ENCODE measurements at places on chromosomes 7 and 10.

DNA sequence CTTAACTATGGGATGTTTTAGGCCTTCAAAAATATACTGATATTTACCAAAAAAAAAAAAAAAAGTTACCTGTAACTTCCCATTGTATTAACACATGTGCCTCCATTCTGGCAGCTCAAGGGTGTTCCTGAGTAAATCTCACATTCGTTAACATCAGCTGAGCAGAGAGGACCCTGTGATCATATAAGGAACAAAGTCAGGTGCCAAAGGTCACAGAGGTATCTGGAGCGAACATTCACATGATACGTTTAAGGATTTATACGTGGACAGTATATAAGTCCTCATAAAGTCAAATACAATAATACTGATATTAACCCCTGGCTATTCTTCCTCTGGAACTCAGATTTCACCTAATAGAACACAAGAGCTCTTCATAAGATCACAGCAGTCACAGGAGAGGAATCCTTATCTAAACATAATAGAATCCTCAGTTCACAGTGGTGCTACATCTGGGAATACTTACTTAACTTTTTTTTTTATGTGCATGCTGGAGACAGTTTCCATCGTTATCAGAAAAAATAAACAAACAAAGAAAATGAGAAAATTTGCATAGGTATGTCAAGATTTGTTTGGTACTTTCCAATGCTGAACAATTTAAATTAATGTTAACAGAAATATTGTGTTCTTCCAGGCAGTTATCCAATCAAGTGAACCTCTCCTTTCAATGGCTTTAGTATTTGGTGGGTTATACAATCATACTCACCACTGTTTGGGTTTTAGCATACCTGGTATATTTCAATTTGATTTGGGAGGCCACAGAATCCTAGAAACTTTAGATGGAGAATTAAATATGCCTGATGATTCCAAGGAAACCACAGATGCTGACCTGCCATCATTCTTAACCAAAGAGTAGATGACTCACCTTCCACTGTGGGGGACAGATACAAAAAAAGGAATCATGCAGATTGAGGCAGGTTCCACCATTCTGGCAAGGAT is 6.6 kb downstream of the CUBN start:
- DNase-seq = no peak

GRCh38 chr7:101405474-101406067 is 42.9 kb downstream of the COL26A1 start:
- DNase-seq = no peak

DNA sequence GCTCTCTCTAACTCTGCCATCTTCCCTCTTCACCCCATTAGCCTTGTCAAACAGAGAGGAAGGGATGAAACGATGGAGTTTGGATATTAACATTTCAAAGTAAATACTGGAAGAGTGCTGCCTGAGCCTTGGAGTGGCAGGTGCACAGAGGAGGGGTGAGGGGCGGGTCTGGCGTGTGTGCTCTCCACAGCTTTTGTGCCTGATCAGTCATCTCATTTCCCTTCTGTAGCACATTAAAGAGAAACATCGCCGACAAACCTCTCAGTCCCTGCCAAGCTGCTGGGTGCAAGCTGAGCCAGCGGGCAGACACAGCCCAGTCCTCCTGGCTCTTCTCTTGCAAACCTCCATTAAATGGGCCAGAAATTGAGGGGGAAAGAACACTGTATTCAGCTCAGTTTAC is 76.2 kb downstream of the SLIT1 start:
- no peak for DNase-seq

- DNase-seq = no peak
Measured at GRCh38 chr10:17784688-17785087, 24.5 kb upstream of the MRC1 start.

DNA sequence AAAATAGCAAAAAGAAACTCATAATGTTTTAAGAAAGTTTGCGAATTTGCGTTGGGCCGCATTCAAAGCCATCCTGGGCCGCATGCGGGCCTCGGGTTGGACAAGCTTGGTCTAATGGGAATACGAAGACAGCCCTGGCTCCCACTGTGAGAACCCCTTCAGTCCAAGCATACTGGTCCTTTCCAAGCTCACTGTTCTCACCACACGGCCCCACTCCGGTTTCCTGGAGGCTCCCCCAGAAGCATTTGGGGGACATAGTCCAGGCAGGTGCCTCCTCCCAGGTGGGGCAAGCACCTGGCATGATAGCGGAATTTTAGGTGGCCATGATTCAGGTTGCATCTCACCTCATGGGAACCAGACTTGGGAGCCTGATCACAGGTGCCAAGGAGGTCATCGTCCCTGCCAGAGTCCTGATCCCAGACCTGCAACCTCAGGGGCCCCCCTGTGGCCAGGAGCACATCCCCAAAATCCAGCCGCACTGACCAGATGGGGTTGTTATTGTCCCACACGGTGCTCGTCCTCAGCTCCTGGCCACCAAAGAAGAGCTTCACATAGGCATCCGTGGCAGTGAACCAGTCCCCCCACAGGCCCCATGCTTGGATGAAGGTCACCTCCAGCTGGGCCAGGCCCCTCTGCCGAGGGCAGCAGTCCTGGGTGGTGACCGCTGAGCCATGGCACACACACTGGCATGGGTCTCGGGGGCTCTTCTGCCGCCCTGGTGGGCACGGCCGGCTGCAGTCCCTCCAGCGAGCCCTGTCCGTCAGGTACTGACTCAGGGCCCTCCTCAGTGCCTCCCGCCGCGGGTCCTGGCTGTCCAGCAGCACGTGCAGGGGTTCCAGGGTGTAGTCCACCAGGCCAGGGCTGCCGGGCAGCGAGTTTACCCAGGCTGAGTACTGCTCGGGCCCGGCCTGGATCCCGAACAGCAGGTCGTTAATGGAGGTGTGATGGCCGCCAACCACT is 4.4 kb downstream of the PRF1 start:
- no peak for DNase-seq

DNA sequence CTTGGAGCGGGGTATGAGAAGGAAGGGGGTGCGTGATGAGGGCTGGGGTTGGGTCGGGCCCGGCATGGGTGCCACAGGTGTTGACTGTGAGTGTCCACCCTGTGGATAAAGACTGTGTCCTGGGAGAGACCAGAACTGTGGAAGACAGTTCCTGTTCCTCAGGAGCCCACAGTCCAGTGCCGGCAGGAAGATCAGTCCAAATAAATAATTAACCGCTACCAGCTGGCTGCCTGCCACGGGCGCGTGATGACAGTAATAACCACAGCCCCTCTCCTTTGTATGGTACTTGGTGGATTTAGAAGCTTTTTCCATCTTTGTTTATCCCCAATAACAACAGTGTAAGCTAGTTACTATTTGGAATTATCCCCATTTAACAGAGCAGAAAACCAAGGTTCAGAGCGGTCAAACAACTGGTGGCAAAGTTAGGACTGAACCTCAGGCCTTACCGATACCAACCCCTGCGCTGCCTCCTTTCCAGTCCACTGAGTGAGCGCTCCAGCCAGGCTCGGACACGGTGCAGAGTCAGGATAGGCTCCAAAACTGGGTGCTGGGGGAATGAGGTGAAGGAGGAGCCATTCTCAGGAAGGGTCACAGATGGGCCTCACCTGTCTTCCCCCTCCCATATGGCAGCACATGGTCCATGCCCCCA is 5.1 kb downstream of the ZMIZ1 start:
- no peak for DNase-seq

DNA sequence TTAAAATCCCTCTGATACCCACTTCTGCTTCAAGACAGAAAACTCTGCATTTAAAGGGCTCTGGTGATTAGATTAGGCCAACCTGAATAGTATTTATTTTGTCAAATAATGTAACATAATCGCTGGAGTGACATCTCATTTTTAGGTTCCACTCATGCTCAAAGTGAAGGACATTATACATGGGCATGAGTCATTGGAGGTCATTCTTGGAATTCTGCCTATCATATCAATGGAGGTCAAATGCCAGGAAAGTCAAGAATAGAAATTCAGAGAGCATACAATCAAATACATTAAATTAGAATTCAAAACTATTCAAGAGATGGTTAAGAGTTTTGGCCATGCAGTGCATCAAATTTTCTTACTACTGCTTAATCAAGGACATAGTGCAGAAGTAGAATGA is 50.8 kb upstream of the PRSS1 start:
- DNase-seq = no peak

DNA sequence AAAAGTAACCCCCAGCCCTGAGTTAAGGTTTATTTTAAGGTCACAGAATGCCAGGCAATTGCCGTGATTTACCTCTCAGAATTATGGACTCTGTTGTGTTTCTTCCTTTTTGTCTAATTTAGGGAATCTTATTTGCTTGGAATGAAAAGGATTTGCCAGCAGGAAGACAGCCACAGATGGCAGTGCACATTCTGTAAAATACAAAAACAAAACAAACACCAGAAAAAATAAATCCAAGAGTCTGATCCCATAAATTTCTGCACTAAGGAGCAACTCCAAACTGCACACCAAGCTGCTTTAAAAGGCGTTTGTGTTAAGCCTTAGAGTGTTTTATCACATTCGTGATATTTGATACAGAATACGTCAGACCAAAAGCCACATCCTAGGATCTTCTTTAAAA is 199.0 kb upstream of the C7orf33 start:
- no peak for DNase-seq

- DNase-seq = no peak
Measured at GRCh38 chr10:78362406-78363022, 328.9 kb downstream of the RPS24 start.

- DNase-seq = no peak
Measured at GRCh38 chr10:15122477-15123030, 25.4 kb downstream of the RPP38 start.

DNA sequence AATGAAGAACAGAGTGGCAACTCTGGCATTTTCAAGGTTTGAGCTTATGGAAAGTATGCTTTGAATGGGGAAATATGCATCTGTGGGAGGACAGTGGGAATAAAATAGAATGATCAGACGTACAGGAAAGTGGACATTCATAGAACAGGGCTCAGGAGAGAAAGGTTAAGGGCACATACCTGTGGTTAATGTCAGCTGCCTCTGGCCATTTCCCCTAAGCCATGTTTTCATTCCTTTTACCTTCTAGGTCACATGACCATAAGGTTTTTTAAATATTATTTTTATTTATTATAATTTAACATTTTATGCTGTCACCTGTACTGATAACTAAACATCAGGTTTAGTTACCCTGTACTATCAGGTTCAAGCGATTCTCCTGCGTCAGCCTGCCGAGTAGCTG is 52.8 kb downstream of the LRRC4 start:
- no peak for DNase-seq

DNA sequence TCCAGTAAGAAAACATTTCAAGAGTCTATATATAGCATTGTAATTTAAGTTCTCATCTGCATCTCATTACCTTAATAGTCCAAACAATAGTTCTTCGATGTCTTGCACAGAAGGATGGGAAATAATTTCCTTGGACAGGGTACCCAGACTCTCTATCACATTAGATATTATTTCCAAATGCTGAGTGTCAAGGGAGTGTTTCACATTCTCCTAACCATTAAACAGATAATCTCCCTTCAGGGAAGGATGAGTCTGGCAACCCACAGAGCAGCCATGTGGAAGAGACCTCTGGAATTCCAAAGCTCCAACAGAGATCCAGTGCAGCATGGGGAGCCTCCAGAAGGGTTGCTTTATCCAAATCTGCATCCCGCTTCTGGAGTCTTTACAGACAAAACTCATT is 89.6 kb downstream of the FZD1 start:
- no peak for DNase-seq

DNA sequence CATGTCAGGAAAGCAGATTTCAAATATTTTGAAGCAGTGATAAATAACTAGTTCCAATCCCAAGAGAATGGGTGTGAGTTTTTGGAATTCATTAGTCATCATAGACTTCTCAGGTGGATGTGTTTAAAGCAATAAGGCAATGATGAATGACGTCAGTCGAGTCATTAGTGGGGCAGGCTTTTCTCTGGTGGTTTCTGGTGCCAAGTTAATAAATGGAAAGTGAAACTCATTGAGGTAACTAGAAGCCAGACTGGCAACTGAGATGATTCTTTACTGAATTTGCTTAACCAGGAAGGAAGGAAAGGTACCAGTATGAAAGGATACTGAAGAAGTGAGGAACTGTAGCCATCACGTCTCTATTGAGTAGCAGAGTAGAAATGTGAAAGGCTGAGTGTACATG is 311.0 kb downstream of the GPAM start:
- no peak for DNase-seq

GRCh38 chr10:35470248-35470924 is 134.1 kb downstream of the CCNY start:
- no peak for DNase-seq

GRCh38 chr7:145732521-145732920 is 384.1 kb upstream of the CNTNAP2 start:
- no peak for DNase-seq

- peak; percentile 70 for DNase-seq
Measured at GRCh38 chr10:71964098-71964742, at the start of gene CHST3. Gene CHST3 (plus strand): TSS chr10:71964395. CDS start chr10:72005843, 41,448 bp downstream.

- peak; percentile 87 for DNase-seq
Measured at GRCh38 chr7:32957326-32958045, at the start of gene FKBP9. Gene FKBP9 (plus strand): TSS chr7:32957440. CDS start chr7:32957574, 134 bp downstream.

DNA sequence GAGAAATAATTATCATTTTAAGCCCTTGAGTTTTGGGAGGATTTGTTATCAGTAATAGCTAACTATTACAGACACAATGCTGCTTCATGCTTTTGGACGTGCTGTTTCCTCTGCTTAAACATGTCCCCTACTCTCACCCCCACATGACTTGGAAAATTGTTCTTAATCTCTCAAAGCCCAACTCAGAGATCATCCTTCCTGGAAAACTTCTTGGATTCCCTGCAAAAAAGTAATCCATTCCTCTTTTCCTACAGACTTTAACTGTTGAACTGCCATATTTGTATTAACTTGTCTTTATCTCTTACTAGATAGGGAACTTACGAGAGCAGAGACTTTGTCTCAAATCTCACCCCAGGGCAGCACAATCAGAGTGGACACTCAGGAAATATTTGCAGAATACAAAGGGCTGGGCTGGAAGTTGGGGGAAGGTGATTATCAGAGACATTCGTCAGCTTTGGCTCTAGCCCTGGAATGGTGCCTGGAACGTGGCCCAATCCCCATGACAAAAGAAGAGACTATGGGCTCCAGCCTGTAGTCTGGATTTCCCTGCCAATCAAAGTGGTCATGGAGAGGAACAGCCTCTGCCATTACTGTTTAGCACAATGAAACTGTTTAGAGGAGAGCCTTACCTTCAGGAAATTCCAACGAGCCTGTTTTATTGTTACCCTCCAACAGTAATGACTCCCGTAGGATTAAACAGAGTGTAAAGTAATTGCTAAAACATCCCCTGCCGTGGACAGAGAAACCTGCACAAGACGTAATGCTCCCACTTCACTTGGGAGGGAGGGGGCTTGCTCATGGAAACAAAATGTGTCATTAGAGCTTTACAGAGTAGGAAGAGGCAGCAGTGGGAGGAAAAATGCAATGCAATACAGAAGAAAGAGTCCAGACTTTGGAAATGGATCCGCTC is 140.4 kb upstream of the AUTS2 start:
- no peak for DNase-seq

DNA sequence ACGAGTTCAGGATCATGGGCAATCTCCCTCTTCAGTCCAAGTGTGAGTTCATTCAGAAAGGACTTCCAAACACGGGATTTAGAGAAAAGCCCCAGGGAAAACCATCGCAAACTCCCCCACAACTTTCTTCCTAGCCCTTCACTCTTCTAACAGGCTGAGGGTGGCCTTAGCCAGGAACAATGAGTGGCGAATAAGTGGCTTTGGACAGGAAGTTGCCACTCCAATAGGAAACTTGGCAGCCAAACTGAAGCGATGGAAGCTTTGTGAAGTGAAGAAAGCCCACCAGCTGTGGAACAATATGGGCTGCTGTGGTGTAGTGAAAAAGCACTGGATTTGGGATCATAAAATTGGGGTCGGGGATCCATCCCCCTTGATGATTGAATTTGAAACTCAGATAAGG is 193.2 kb downstream of the TEX36 start:
- no peak for DNase-seq

GRCh38 chr10:43120929-43121314 is 17.3 kb upstream of the CSGALNACT2 start:
- no peak for DNase-seq

Measured in nephron progenitor cell (in vitro differentiated cells).